ENCODE measurements at places on chromosomes 6 and 20.
A peak's percentile ranks its signal among the peaks of the same experiment; 100 is the strongest.

DNA sequence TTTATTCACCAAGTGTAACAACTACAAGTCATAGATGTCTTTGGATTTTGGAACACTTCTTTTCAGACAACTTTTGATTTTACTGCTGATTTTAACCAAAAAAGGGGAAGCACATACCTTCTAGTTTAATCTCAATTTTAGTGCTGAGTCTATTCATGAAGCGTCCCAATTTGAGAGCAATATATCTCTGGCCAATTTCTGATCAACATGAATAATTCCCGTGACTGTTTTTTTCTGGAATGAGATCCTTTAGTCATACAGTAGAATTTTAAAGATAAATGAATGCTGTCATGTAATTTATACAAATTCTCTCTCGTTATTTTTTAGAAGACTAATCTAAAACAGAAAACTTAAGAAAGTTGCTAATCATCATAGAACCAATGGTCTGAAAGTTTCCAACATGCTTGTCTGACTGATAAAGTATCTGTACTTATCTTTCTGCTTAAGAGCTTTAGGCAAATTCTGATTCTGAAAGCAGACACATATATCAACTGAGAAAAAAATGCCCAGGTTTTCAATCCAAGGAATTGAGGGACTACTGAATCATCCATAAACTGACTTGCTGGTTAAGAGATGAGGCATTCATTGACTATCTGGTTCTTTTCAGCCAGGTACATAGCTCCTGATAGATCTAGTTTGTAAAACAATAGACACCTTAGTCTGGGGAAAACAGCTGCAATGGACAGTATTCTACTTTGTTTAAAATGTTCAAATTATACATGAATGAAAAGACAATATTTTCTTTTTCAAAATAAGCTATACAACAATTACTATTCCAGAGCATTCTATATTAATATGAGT, 657.5 kb downstream of the RFPL4B start:
- no peak for DNase-seq

- no peak for DNase-seq
These were observed 37.5 kb downstream of the SASH1 start for GRCh38 chr6:148379966-148380713.

- DNase-seq = no peak
These were observed 131.5 kb downstream of the TFAP2C start for GRCh38 chr20:56760610-56761009.

GRCh38 chr6:43303751-43304331, 4.8 kb downstream of the CRIP3 start:
- DNase-seq = no peak

GRCh38 chr20:22904386-22904785, 130.7 kb upstream of the SSTR4 start:
- DNase-seq = no peak

- no peak for DNase-seq
These were observed 187.1 kb downstream of the TFAP2B start for GRCh38 chr6:51005779-51006178.

DNA sequence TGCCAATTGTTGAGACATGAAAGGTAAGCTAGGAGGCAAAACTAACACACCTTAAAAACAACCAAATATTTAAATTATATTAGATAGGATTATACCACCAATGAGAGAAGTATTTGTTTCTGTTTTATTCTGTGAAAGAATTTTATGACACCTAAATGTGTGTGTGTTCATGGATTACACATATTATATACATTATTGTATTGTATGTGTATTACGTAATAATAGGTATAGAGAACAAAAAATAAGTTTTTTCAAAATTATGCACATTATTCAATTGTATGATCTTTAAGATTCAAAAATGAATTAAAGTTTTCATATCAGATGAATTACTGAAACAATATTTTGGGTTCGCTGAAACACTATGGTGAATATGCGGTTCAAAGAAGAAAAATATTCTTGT, 84.3 kb upstream of the FABP7 start:
- DNase-seq = no peak

- DNase-seq = no peak
These were observed 7.6 kb downstream of the MYL9 start for GRCh38 chr20:36548704-36549627.

DNA sequence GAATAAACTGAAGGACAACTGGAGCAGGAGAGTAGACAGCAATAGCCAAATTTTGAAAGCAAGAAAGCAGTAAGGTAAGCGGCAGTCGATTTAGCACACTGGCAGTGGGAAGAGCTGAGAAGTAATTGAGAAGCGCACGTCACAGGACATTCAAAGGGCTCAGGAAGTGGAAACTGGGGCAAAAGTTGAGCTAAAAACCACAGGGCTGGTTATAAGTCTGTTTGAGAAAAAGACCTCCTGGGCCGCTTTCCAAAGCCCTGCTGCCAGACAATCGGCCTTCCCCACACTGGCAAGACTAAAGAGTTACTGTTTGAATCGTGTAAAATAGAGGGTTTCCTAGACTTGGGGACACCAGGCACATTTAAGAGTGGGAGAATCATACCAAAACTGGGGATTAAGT, 161.4 kb downstream of the DNAH8 start:
- DNase-seq = peak; percentile 67

DNA sequence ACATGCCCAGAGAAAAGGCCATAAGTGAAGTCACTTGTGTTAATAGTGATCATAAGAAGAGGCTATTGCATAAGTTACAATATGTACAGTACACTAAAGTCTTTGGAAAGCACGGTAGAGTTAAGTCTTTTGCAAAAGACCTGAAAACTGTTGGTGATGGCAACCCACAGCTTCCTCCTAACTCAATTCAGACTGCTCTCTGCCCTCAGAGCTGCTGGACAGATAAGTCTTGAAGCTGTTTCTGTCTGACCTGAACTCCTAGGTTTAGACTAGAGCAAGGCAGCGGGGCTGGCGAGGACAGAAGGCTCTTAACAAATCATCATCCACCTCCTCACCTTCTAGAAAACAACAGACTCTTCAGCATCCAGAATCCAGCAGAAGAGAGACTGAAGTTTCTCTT, 125.4 kb downstream of the CD24 start:
- DNase-seq = no peak

GRCh38 chr6:85050149-85050548, 285.8 kb upstream of the TBX18 start:
- no peak for DNase-seq

GRCh38 chr20:53792946-53793536, 199.4 kb upstream of the ZNF217 start:
- DNase-seq = no peak

GRCh38 chr6:139447656-139447975, 73.2 kb upstream of the CITED2 start:
- DNase-seq = no peak

- DNase-seq = no peak
These were observed 51.2 kb upstream of the KCNG1 start for GRCh38 chr20:51074062-51074461.

DNA sequence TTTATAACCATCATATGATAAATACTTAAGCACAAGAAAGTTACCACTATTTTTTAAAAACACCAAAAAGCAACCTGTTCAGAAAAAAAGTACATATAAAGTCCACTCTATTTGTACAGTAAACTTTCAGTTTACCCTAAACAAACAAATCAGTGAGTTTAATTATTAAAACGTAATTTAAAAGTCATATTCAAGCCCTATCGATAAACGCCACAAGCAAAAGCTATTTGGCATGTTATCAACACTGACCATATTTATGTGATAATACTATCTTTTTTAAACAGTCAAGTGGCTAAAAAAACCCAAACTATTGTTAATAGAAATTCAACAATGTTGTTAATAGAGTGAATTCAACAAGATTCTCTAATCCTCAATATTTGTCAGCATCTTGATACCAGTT, 1.9 kb downstream of the KATNA1 start:
- no peak for DNase-seq

GRCh38 chr20:19269737-19270340, 57.4 kb downstream of the SLC24A3 start:
- no peak for DNase-seq

GRCh38 chr20:46121184-46121930, 3.2 kb downstream of the CD40 start:
- DNase-seq = no peak

- DNase-seq = no peak
These were observed 531.7 kb downstream of the TFAP2B start for GRCh38 chr6:51350308-51350904.

- DNase-seq = no peak
These were observed at the start of gene PGK2 for GRCh38 chr6:49787176-49787575. TSS of gene PGK2 (minus strand) at chr6:49787285. CDS start at chr6:49787187, 98 bp downstream.

GRCh38 chr6:111758608-111759329, 114.5 kb downstream of the FYN start:
- DNase-seq = peak; percentile 32

DNA sequence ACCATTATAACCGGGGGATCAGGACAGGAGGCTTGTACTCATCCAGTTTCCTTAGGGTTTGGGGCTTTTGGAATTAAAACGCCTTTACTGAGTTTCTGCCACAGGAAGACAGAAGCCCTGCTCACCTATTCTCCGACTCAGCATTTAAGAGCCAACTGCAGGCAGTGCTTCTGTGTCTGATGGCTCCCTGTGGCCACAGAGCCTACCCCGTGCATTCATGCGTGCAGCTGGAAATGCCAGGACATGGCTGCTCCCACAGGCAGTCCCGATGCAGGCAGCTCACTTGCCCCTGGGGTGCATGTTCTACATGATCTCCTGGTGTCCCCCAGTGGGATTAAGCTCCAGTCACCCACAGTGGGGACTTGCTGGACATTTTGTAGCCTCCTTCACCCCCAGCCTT, 22.2 kb downstream of the ZNF831 start:
- no peak for DNase-seq

- DNase-seq = no peak
These were observed 341.9 kb downstream of the ARHGAP18 start for GRCh38 chr6:129368076-129368475.

DNA sequence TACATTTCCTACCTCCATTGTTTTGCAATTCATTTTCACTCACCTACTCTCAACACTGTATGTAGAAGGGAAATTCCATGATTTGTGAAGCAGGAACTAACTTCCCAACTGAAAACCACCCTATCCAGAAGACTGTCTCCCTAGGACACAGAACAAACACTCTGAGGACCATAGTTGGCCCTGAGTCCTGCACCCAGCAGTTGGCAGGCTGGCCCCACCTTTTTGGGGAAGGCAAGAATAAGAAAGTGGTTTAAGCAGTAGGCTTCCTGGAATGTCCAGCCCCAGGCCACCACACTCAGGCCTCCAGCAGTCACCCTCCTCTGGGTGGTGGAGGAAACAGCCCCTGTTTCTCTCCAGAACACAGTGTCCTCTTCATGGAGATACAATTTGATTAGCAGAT, 258.8 kb downstream of the ARHGAP18 start:
- DNase-seq = no peak

DNA sequence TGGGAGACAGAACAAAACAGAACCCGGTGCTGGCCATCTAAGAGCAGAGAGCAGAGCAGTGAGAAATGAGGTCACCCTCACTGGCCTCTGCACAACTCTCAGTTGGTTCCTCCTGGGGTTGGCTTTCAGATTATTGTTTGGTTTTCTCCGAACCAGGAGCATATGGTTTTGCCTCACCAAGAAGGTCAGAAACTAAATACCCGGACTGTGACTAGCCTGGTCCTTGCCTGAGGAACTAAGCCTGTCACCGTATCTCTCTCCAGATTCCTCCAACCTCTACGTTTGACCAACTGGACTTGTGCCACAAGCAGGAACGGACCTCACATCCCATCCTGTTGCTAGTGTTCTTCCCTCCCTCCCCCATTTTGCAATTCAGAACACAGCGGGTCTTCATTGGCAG, 450.4 kb upstream of the JARID2 start:
- DNase-seq = no peak

DNA sequence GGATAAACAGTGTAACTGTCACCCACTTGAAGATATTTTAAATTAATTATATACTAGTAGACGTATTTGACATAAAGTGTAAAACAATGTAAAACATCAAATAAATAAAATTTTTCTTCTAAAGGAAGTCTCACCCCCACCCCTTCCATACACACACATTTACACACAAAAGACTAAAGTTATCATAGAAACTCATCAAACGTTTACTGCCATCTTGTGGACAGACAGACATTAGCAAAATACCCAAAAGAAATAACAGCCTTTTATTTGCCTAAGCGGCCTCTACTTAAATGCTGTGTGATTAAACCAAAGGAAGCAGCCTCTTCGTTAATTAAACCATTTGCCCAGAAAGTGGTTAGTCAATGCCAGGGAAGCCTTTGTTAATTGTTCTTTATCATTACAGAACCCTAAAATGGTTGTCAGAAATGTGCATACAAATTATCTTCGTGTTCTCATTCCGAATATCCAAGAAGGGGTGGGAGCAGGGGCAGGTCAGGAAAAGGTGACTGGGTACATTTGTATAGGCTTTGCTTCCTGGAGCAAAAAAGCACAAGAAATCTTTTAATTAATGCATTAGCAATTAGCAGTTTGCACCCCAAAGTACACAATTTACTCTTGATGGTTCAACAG, 176.2 kb upstream of the SASH1 start:
- DNase-seq = no peak

DNA sequence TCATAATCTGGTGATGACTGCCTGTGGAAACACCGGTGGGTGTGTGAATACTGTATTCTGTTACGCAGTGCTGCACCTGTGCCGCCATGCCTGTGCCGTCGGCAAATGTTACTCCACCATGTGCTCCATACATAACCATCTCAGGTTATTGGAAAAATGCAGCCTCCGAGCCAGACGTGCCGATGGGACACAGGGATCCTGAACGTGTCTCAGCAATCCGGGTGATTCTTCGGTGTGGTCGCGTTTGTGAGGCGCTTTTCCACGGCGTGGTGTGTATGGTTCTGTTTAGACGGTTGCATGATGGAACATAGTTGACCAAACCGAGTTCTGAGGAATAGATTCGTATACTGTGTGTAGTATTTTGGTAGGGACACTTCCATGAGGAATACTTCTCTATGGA, 130.3 kb downstream of the SMOC2 start:
- DNase-seq = no peak

DNA sequence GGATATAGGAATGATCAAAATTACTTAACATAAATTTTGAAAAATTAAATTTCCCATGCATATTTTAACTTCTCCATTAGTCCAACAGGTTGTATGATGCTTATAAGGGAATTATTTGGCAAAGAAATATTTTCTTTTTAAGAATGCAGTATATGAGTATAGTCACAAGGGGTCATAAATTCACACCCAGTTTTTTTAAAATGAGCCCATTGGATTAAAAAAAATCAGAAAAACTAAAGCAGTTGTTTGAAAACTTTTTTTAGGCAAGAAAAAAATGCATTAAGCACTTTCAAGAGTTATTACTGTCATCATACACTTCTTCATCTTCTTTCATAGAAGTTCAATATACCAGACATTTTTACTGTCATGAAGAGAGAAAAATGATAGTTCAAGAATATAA, 404.2 kb upstream of the FLRT3 start:
- no peak for DNase-seq

- DNase-seq = no peak
These were observed 43.1 kb upstream of the SNX9 start for GRCh38 chr6:157779705-157780604.
